ENCODE measurements at places on chromosomes 12 and 14.

GRCh38 chr14:72643317-72643801 is 250.5 kb downstream of the DPF3 start:
- peak; percentile 87 for DNase-seq

GRCh38 chr12:62873116-62873825 is 61.7 kb downstream of the PPM1H start:
- peak; percentile 78 for DNase-seq

DNA sequence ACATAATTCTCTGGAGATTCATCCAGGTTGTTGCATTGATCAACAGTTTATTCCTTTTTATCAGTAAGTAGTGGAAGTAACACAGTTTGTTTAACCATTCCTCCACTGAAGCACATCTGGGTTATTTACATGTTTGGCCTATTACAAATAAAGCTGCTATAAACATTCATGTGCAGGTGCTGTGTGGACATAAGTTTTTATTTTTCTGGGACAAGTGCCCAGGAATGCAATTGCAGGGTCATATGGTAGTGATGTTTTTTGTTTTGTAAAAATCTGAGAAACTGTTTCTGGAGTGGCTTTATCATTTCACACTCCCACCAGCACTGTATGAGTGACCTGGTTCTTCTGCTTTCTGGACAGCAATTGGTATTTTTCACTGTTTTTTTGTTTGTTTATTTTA is 505.4 kb downstream of the CCER1 start:
- DNase-seq = no peak

DNA sequence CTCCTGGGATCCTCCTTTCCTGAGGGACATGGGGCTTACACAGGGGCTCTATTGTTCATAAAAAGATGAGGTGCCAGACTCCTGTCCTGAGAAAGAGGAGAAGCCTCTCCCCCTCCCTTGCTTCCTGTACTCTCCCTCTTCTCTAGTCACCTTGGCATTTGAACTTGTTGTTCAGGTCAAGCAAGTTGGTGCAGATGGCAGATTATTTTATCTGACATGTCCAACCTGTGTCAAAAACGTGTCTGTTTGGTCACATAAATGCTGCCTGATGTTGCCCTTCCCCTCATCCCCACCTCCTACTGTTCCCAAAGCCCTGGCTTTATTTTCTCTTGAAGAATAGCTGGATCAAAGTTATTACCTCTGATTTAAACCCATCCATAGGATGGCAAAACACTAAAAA is 154.8 kb downstream of the TMX1 start:
- DNase-seq = no peak

GRCh38 chr12:18160901-18161300 is 70.9 kb upstream of the RERGL start:
- DNase-seq = no peak

GRCh38 chr12:130249376-130249775 is 87.1 kb downstream of the FZD10 start:
- DNase-seq = no peak

- no peak for DNase-seq
These were observed 4.2 kb downstream of the ARHGAP9 start for GRCh38 chr12:57475271-57476161.

- DNase-seq = no peak
These were observed 402.0 kb downstream of the SYT1 start for GRCh38 chr12:79266343-79267144.

DNA sequence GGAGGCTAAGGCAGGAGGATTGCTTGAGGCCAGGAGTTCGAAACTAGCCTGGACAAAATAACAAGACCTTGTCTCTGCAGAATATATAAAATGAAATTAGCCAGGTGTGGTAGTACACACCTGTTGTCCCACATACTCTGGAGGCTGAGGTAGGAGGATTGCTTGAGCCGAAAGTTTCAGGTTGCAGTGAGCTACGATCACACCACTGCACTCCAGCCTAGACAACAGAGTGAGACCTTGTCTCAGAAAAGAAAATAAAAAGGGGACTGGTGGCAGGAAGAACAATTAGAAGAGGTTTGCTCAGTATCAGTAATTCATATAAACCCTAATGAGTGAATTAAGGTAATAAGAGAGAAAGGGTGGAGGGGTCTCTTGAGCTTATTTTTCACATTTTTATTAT is 8.0 kb downstream of the PSMA6 start:
- DNase-seq = no peak

GRCh38 chr14:91755570-91756295 is 23.8 kb upstream of the CATSPERB start:
- DNase-seq = no peak

DNA sequence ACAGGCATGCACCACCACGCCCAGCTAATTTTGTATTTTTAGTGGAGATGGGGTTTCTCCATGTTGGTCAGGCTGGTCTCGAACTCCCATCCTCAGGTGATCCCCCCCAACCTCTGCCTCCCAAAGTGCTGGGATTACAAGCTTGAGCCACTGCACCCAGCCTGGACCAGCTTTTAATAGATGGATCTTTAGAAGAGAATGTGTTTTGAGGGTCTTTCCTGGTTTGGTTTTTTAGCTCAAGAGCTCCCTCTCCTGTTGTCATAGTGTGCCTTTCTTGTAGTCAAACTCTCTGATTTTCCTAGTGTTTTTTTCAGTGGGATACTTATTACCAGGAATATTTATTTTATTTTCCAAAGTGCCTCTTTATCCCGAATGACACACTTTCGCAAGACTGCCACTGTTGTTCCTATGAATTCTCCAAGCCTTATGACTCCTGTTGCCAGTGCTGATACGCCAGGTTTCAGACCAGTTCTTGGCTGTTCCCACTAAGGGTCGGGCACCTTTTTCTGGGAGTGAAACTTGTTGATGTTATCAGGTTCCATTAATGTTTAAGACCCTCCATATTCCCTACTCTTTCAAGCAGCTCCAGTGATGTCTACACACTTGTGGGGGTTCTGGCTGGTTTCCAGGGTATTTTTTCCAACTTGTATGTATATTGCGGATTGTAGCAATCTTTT is 31.5 kb upstream of the LIMA1 start:
- DNase-seq = no peak

DNA sequence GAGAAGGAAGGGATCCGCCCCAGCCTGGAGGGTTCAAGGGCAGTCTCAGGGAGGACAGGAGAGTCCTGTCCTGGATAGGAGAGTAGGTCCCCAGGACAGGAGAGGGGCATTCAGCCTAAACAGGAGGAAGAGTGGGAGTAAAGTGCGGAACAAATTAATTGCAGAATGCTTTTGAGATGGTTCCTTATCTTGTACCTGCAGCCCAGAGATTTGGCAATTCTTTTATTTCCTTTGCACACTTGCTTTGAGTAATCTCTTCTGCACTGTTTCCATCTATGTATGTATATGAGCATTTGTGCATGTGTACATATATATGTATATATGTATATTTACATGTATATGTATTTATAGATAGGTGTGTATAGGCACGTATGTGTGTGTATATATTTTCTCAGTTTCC is 22.7 kb downstream of the PLEK2 start:
- DNase-seq = no peak

- peak; percentile 4 for DNase-seq
These were observed 178.1 kb upstream of the NOVA1 start for GRCh38 chr14:26775765-26776563.

GRCh38 chr14:59465316-59466135 is at the start of gene GPR135:
Gene GPR135, minus strand, starts transcription at chr14:59465380. Its CDS starts 154 bp downstream, at chr14:59465226.
- no peak for DNase-seq

- DNase-seq = no peak
These were observed 46.0 kb upstream of the MANSC4 start for GRCh38 chr12:27826076-27826475.

GRCh38 chr14:102511538-102511937 is 2.0 kb upstream of the ANKRD9 start:
- DNase-seq = peak; percentile 17

Data from trophoblast cell (in vitro differentiated cells and primary cell).